ENCODE measurements at places on chromosomes 5 and 9.

- no peak for DNase-seq
Observed at GRCh38 chr5:157924931-157925729, 66.2 kb upstream of the CLINT1 start.

DNA sequence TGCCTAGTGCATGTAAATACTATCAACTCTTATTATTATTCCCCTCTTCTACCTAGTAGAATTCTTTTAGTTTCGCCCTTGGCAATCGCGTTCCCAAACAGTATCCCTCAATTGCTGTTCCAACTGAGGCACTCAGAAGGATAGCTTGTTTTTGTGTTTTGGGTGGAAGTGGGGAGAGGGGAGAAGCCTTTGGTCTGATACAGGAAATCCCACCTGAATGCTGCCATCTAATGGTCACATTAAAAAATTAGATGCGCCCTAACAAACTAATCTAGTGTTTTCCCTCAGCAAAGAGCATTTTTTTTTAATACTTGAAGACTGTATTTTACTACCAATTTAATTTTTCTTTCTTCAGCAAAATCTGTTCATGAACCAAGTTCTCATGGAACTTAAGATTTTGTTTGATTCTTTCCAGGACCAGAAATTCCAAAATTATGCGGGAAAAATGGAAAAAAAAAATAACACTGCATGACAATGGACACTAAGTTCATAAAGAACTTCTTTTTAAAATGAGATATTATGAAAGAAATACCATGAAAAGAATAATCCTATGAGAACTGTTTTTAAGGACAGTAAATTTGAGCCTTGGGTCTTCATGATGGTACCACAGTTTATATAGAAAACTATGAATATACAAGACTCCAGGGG, 22.2 kb upstream of the GLDC start:
- DNase-seq, result peak; percentile 24

DNA sequence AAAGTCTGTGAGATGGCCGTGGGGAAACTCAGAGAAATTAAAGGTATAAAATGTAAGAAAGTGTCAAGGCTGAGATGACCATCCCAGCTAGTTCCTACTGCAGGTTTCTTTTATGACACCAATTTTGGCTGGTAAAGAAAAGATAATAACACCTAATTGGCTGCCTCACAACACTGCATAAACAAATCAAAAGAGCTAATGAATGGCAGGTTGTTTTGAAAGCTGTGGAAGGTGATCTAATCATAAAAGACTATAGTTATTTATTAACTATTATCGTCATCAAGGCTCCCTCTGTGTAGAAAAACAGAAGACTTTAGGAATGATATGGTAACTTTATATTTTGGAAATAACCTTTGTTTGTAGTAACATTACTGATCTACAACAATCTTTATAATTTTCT, 3.5 kb upstream of the SPINK5 start:
- no peak for DNase-seq

DNA sequence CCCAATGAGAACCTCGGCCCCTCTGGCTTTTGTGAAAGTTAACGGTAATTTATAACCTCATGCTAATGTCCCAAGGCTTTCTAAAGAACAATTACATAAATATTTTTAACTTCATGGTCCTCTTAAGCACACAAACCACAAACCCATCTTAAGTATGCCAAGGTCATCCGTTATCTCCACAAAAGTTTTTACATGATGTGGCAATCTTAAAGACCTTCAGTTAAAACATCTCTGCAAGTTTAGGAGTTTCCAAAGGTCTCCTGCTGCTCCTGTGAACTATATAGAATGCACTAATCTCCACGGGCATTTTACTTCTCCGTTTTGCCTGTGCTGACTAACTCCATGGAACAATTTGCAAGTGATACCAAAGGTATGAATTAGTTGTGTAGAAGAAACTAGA, 228.2 kb downstream of the TLE1 start:
- DNase-seq, result no peak

DNA sequence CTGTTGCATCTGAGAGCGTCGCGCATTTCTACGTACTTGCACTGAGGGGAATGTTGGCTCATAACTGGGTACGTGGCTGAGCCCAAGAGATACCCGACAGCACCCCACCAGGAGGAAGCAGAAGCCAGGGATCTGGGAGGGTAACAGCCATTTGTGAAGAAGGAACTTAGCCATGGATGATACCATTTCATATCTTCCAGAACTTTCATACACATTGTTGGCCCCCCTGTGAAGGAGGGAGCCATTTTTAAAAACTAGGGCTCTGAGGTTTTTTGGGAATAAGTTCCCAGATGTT, 101.4 kb upstream of the SLC44A1 start:
- DNase-seq, result no peak

DNA sequence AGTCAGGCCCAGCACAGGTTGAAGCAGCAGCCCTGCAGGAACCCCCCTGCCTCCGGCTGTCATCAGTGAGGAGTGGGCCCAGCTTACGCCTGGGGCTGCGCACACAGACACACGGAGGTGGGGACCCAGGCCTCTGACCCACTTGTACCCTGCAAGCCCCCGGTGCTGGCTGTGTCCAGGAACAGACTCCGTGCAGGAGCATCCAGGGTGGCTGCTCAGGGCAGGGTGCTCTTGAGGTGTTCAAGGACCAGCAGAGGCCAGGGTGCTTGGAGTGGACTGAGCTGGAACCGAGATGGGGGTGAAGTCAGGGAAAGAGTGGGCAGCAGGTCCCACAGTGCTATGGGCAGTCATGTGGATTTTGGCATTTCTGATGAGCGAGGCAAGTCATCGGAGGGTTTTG, 199.5 kb downstream of the CACNA1B start:
- no peak for DNase-seq

- DNase-seq, result no peak
Observed at GRCh38 chr5:55535199-55535905, 588 bp upstream of the PLPP1 start.

- no peak for DNase-seq
Observed at GRCh38 chr5:1536871-1537602, 13.3 kb upstream of the LPCAT1 start.

GRCh38 chr5:143605403-143606005, 202.0 kb upstream of the NR3C1 start:
- DNase-seq, result no peak

DNA sequence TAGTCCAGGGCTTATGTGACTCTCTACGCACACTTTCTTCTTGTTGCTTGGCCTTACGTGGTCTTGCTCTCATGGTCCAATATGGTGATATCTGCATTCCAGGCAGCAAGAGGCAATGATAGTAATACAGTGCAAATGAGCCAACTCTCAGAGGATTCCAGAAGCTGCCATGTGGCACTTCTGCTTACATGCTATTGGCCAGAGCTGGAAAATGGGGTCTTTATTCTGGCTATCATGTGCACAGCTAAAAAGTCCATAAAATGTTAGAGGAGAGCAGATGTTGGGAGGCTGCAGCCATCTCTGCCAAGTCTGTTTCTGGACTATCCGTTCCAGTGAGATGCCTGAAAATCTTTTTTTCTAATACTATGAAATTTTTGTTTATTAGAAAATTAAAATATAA, 2.9 kb upstream of the SEPTIN8 start:
- no peak for DNase-seq

- DNase-seq, result no peak
Observed at GRCh38 chr5:134128648-134128995, 14.1 kb downstream of the TCF7 start.

DNA sequence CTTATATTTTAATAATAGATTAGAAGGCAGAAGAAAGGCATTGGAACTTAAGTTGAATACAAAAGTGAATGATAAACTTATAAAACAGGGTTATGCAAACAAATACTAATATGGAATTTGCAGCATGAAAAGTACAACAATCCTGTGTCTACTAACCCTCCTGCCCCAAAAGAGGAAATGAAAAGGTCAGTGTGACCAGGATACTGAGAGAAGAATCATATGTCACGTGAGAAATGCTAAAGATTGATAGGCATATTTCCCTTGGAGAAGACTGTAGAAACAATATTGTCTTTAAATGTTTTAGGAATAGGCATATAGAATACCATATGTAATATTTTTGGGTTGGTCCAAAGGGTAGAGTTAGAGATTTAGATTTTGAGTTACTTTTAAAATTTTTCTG, 3.8 kb downstream of the WDR36 start:
- no peak for DNase-seq

DNA sequence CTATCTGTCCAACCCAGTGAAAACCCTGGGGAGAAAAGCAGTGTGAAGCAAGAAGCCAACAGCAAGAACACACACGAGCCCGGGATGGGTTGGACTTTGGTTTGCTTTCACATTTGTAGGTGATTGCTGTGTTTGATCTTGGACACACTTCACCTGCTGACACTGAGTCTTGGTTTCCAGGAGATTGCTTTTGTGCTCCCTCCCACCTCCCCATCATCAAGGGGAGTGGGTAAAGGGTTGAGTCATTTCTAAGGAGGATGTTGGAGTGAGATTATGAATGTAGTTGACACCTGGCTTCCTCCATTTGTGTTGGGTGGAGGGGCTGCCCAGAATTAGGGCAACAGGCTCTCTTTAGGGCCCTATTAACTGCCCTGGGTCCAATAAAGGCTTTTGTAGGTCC, 37.5 kb downstream of the ANKDD1B start:
- no peak for DNase-seq

GRCh38 chr5:154646745-154647113, 108.4 kb upstream of the LARP1 start:
- DNase-seq, result no peak

DNA sequence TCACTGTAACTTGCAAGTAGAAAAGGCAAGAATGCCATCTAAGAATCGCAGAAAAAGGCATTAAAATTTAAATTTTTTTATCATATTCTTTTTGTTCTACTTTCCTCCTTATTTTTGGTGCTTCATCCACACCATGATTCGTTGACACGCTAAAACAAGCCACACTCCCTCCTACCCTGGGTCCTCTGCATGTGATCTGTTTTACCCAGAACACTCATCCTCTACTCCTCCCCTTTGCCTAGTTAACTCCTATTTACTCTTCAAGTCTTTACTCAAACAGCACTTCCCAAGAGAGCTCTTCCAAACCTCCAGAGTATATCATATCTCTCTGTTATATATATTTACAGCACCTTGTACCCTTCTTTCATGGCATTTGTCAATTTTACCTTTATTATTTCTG, 61.4 kb upstream of the SRP19 start:
- DNase-seq, result no peak

DNA sequence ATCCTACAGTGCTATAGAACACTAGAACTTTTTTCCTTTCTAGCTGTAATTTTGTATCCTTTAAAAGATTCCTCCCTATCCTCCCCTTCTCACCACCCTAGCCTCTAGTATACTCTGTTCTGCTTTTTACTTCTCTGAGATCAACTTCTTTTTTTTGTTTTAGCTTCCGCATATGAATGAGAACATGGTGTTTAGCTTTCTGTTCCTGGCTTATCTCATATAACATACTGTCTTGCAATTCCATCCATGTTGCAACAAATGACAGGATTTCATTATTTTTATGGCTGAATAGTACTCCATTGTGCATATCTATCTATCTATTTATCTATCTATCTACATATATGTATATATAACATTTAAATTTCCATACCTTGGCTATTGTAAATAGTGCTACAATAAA, 126.0 kb upstream of the MAN2A1 start:
- no peak for DNase-seq

GRCh38 chr5:4576161-4576748, 563.9 kb upstream of the ADAMTS16 start:
- no peak for DNase-seq

DNA sequence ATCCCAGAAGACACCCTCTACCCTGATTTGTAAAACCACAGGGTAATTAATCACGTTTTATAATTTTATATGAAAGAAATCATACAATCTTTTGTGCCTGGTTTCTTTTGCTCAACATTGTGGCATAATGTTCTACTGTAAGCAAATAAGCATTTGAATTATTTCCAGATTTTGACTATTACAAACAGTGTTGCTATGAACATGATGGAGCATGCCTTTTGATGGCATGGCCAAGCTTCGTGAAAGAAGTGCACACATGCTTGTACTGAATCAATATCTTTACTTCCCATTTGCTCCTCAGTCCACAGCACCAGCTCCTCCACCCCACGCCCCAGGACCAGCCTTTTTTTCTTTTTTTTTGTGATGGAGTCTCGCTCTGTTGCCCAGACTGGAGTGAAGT, 29.9 kb downstream of the ACSL6 start:
- no peak for DNase-seq

- no peak for DNase-seq
Observed at GRCh38 chr5:138177941-138178515, 402 bp downstream of the BRD8 start.

GRCh38 chr5:169637549-169638121, 560 bp downstream of the DOCK2 start:
- DNase-seq, result no peak

DNA sequence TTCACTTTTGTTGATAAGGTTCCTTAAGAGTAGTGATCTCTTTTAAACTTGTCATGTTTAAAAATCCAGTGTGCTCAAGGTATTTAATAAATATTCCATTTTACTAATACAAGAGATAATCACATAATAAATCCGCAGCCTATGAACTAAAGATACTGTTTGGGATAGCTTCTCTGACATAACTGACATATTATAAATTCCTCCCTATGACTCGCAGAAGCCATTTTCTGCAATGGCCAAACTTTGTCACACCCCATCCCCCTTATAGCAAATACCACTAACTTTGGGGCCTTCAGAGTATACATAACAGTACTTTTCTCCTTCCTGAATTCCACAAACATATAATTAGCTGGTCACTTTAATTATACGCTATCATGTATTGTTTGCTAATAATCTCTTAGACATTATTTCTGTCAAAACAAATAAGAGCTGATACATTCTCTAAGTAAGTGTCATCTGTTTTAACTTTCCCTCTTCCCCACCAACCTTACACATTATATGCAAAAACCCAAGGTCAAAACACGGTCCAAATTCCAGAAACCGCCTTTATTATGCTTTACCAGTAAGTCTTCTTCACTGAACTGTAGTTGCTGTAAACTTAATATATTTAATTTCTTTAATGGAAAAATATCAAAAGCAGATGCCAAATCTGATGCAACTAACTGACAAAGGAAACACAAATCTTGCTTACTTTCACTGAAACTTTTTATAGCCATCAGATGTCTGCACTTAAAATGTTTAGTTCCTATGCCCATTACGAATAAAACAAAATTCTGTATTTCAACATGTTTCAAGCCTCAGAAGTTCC, 971 bp downstream of the TMEM267 start:
- no peak for DNase-seq

GRCh38 chr5:180590543-180591310, 572 bp downstream of the SCGB3A1 start:
- no peak for DNase-seq

- DNase-seq, result peak; percentile 81
Observed at GRCh38 chr5:140346348-140347221, at the start of gene HBEGF. Gene HBEGF (minus strand): TSS chr5:140346603. CDS start chr5:140346328, 275 bp downstream.

GRCh38 chr5:107072440-107072839, 598.3 kb downstream of the EFNA5 start:
- no peak for DNase-seq

GRCh38 chr5:91245074-91245452, 138.1 kb downstream of the ARRDC3 start:
- DNase-seq, result no peak
